ENCODE measurements at places on chromosomes 5 and 9.

DNA sequence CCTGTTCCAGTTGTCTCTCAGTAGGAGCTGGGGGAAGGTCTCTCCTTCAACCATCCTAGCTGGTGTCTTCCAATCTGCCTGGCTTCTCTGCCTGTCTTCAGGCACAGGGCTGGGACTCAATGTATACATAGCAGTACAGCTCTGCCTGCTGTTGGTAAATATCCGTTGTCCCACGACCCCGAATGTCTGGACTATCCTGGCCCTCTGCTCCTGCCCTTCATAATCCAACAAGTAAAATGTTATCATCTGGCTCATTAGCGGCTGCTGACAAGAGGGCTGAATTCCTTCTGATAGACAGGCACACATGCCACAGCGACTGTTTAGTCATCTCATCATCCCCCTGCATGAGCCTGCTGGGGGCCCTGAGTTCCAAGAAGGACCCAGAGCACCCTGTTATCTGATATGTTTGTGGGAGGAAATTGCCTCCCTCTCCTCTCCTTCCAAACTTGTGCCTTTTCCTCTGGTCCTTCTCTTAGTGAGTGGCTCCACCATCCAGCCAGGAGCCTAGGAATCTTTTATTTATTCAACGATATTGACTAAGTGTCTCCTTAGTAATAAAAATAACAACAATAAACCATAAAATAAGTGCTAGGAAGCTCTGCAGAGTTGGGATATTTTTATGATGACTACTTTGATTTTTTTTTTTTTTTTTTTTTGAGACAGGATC lies 29.5 kb upstream of the TGFBR1 start:
- no peak for DNase-seq

DNA sequence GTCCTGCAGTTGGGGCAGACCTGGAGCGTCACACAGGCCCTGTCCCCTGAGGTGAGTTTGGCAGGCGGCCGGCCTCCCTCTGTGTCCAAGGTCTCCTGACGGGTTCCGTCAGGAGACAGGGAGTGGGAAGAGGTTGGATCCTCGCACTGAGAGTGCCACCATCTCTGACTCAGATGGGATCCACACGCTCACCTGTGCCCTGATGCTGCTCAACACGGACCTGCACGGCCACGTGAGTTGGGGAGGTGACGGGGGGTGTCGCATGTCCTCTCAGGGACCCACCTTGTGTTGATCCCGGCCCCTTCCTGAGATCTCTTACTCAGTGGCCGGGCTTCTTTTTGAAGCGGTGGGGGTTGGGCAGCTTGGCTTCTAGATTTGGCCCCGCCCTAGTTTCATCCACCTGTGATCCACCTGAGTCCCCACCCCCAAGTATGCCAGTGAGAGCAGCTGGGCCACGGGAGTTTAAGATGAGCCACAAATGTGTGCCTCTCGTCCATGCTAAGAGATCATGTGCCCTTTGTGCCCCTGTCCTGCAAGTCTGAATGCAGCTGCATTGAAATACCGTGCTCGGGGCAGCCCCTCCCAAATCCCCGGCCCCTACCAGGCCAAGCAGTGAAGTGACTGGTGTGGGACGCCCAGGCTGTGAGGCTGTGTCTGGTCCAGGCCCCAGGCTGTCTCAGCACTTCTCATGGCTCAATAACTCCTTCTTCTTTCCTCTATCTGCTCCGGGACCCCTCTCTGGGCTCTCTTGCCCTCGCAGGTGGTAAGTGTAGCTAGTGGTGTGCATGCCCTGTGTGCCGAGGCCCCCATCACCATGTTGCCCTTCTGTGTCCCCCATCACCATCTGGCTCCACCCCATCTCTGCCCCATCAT lies 27.2 kb downstream of the PSD2 start:
- DNase-seq, result no peak

DNA sequence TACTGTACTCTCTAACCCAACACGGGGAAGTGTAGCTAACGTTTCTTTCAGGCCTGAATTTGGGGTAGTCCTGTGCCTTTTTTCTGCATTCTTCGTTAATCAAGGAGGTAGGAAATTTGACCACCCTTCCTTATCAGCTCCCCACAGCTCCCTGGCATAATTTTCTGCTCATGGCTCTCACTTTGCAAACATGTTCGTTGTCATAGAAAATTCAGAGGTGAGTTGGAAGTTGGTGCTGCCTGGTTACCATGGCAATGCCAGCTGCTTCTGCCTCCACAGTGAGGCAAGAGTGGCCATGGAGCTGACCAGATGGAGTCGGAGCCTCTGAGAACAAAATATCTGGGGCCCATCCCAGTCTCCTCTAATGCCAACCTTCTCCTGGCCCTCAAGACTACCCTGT lies 116.6 kb upstream of the BOD1 start:
- no peak for DNase-seq

- DNase-seq, result no peak
These were observed 360.5 kb downstream of the BNC2 start for GRCh38 chr9:16509997-16510396.

DNA sequence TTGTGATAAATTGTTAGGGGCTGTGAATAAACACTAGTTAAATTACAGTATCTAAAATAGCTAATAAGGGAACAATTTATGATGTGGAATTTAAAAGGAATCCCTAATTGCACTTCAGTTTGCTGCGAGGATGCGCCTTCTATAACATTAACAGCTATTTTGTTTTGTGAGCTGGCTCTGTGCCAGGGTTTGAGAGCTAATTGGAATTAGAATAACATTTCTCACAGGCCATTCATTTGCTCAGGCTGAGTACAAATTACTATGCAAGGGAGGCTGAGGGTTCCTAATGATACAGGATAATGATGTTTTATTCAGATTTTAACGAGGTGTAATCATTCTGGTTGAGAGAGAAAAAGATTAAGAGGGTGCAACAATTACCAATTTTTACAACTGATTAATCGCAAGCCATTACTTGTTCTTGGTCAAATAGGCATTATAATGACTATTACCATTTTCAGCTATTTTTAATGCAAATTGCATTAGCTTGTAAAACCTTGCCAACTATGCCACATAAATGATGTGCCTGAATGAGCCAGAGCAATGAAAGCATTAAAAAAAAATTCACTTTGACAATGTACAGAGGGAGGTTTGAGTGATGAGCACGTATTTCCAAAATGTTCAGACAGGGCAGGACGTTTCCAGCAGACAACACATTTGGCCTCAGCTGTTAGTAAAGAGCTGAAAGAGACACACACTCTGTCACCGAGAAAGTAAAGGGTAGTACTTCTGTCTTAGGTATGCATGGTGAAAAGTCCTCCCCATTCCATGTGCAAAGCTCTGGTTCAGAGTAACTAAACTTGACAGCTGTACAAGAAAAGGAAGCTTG lies 576.5 kb downstream of the TLE1 start:
- DNase-seq, result no peak

- no peak for DNase-seq
These were observed 18.9 kb downstream of the ADAMTS2 start for GRCh38 chr5:179326122-179326927.

GRCh38 chr5:37933576-37933975 lies 93.7 kb upstream of the GDNF start:
- no peak for DNase-seq

DNA sequence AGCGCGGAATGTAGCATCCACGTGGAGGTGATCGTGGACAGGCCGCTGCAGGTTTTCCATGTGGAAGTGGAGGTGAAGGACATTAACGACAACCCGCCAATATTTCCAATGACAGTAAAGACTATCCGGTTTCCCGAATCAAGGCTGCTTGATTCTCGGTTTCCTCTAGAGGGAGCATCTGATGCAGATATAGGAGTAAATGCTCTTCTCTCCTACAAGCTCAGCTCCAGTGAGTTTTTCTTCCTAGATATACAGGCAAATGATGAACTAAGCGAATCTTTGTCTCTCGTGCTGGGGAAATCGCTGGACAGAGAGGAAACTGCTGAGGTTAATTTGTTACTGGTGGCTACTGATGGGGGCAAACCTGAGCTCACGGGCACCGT lies 598 bp downstream of the PCDHA2 start:
- DNase-seq, result no peak

DNA sequence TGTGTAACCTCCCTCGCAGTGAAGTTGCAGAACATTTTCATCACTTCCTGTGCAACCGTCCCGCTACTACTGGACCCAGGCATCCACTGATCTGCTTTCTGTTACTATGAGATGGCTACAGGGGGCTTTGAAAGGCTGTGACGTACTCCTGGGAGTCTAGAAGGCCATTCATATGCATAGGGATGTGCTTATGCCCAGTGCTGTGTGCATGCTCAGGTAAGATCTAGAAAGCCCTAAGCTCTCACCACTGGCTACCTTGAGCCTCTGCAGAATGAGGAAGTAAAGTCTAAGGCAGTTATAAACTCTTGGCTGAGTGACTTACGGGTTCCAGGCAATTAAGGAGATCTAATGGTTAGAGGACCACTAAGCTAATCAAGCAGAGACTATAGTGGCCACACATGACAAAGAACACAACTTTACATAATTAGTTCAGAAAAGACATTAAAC lies 11.8 kb downstream of the HNRNPAB start:
- DNase-seq, result no peak

DNA sequence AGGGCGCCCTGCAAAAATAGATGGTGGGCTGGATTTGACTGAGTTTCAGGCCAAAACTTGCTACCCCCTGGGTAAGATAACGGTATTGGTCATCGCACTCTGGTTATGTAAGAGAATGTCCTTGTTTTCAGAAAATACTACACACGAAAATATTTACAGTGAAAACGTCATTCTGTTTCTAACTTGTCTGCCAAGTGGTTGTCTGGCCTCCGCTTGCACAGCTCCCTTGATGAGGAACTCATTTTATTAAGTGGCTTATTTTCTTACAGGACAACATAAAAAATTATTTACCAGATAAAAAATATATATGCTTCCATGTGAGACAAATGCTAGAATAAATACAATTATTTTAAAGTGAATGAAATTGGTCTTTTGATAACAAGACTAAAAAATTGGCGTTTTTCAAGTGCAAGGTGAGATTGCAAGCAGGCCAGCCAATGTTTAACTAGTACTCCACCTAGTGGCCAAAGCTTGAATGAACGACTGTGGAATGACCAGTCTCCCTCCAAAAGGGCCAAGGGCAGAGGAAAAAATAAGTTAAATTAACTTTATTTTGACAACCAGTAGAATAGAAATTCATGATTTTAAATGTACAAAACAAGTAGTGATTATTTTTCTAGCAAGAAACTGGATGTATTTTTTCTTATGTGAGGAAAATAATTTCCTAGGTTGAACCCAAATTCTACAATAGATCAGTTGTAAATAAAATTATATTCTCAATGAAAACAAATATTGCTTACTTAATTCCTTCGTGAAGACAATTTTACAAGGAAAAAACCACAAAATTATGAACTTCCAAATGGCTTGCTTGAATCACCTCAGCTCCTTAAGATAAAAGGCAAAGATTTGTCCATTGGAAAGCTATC lies 93.2 kb downstream of the ZFAND5 start:
- no peak for DNase-seq

GRCh38 chr5:148979083-148979723 lies 83.7 kb downstream of the SH3TC2 start:
- no peak for DNase-seq

- DNase-seq, result no peak
These were observed 29.6 kb upstream of the NCS1 start for GRCh38 chr9:130142641-130143040.

Measured in stimulated activated CD4-positive, alpha-beta T cell treated with anti-CD3 and anti-CD28 coated beads, Interleukin-15, amount 100 ng/mL, for 1 hour (primary cell).